ENCODE measurements at places on chromosomes 5 and 9. TPM values are rescaled to one million over a fixed set of nuclear protein-coding genes. Genes with fewer than 3 reads are reported as not detected.

The MEIKIN gene
- not detected for total RNA-seq

The TAS2R1 gene
- total RNA-seq = not detected

The SREK1 gene
- total RNA-seq = 126 TPM

The FOXD4 gene
- 0.27 TPM for total RNA-seq

The CKMT2 gene
- total RNA-seq = not detected

The FOXI1 gene
- not detected for total RNA-seq

The GABRA6 gene
- total RNA-seq = 0.66 TPM

The TNFSF8 gene
- total RNA-seq = 0.13 TPM

The DDX4 gene
- total RNA-seq = not detected

The SHC3 gene
- 1.7 TPM for total RNA-seq

The ORM2 gene
- total RNA-seq = not detected

The ARSI gene
- not detected for total RNA-seq

The ADGRD2 gene
- not detected for total RNA-seq

The TAL2 gene
- not detected for total RNA-seq

The GALNT10 gene
- total RNA-seq = 54.0 TPM
